ENCODE measurements at places on chromosomes 4 and X.

GRCh38 chr4:85946821-85947220 is 413.0 kb downstream of the MAPK10 start:
- no peak for DNase-seq

- DNase-seq: no peak
Measured at GRCh38 chrX:49282647-49283011, 13.0 kb downstream of the PPP1R3F start.

GRCh38 chr4:76590798-76591281 is 155.8 kb downstream of the SHROOM3 start:
- DNase-seq: no peak

DNA sequence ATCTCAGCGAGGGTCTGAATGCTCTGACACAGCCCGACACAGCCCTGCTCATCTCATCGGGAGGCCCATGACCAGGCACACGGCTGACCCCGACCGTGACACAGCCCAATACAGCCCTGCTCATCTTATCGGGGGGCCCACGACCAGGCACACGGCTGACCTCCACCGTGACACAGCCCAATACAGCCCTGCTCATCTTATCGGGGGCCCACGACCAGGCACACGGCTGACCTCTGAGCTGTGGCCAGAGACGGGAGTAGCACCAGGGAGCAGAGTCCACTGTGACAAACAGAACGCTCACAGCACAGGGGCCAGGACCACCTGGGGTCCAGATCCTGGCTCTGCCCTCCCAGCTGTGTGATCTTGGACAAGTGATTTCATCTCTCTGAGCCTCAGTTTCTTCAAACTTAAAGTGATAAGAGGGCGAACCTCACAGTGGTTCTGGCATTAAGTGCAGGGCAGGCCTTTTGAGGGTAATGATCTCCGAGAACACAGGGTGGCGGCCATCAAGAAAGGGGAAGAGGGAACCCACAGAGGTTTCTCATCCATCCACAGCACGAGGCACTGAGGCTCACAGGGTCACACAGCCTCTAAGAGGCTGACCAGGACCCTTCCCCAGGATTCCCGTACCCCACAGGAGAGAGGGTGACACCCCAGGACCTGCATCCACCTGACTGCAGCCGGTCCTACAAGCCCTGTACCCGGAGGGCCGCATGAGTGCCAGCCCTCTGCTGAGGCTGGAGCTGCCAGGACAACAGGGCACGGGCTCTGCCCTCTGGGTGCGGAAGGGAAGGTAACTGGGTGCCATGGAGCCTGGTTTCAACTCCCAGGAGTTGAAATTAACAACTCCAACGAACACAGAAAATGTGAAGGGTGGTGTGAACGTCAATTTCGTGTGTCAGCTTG is 60.1 kb downstream of the WFS1 start:
- DNase-seq: no peak

DNA sequence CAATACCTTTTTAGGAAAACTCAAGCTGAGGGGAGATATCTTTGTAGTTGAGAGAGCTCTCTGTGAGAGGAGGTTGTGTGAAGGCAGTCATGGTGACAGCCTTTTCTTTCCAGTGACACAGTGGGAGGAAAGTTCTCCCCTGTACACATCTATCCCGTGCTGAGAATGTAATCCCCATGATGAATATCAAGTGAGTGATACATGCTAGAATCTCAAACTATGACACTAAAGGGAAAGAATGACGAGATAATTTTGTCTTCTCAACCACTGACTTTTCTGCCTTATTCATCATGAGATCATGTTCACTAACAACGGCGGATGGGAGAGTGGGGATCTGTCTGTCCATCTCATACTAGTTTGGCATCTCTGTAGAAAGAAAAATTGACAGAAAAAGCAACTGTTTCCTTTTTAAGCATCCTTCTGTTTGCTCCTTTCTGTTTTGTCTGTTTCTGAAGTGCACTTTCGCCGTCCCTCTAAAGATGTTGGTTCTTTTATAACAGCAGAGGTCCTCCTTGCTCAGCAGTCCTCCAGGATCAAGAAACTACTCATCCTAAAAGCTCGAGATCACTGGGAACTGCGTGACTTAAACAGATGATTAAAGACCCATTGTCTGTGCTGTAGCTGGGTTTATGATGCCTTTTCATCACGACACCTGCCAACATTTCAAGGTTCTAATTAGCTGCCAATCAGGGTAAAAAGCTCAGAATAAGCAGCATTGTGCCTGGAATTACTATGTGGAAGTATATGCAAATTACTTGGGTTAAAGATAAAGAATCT is 137.6 kb downstream of the DCK start:
- no peak for DNase-seq

DNA sequence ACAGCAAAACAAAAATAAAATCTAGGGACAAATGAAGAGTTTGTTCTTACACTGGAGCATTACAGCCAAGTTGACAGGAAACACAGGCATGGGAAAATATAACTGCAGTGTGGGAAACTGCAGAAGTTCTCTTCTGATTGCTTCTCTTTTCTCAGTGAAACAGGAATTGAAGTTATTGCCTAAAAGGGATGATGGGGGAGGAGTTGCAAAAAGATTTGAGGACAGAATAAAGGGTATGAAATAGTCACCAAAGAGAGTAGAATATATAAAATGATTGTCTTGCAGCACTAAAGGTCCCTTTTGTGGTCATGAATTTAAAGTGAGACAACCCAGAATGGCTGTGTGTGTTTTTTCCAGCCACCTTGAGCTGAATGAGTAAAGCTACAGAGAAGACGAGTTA is 103.7 kb downstream of the JADE1 start:
- no peak for DNase-seq

DNA sequence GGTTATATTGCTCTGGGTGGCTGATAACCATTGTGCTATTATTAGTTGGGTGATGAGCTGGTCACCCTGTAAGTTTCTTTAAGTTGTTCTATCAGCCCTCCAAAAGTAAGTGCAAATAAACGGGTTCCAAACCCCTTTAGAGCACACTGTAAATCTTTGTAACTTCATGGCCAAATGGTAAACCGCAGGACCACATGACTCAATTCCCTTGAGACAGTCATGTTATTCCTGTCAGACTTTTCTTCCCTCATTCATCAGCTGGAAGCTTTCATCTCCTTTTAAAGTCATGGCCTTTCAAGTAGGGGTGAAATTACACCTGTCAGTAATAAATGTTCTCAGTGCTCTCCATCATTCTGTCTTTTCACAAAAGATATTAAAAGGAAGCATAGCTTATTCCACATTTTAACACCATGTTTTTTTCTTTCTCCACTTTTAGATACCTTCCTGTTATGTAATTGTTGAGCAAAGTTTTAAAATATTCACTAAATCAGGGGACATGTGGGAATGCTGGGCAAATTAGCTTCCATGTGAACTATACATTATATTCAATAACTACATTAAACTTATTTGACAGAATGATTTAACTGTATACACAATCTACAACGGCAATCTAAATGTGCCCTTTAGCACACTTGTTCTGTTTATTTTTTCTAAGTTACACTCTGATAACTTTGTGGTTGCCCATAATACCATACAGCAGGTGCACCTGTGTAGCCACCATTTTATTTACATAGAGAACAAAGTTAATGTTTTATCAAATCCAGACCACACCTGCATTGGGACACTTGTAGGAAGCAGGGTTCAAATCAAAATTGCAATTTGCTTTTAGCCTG is 275.5 kb downstream of the CFAP299 start:
- no peak for DNase-seq

- DNase-seq: no peak
Measured at GRCh38 chrX:27917713-27918500, 63.3 kb downstream of the DCAF8L1 start.

GRCh38 chr4:94214703-94215319 is 7.1 kb downstream of the SMARCAD1 start:
- no peak for DNase-seq

DNA sequence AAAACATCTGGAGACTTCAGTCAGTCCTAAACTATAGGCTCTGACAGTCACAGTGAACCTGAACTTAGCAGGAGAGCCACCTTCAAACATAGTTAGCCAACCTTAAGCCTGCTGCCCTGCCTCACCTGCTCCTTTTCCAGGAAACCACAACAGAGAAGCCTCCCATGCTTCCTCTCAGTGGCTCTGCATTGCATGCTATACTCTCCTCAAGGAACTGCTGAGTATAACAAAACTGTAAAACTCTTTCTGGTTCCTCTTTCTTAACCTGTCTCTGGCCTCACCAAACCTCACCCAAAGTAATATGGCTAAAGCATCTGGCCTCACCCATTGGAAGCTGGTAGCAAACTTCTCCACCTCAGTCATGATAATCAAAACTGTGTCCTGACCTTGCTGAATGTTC is 122.1 kb downstream of the ANKRD50 start:
- no peak for DNase-seq

- no peak for DNase-seq
Measured at GRCh38 chr4:95212692-95213091, 336.1 kb downstream of the UNC5C start.

- DNase-seq: no peak
Measured at GRCh38 chr4:35250761-35251160, 993.6 kb downstream of the ARAP2 start.

- DNase-seq: no peak
Measured at GRCh38 chr4:76856243-76857073, 41.5 kb downstream of the SOWAHB start.

- no peak for DNase-seq
Measured at GRCh38 chrX:107204068-107204605, 2.1 kb downstream of the NUP62CL start.

DNA sequence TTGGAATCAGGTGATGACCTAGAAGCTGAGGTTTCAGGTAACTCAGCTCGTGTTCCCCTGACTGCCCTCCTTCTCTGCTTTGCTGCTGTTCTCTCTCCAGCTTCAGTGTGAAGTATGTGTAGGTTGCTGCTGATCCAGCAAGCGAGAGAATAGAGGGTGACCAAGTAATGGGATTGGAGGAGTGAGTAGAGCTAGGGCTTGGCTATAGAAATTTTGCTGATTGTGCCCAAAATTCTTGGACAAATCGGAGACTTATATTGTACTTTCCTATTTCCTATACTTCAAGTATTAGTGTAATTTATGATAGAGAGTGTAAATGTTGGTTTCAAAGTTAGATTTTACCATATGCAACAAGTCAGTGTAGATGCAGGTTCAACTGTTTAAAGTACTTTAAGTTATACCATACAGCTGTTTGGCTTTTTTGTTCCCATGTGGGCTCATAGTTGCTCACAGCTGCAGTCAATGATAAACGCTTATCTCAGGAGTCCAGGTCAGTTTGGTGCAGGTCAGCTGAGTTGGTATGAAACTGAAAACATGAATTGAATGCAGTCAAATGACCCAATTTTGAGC is 48.0 kb downstream of the RAPGEF2 start:
- no peak for DNase-seq

GRCh38 chr4:127236889-127237288 is 395.9 kb upstream of the INTU start:
- DNase-seq: no peak

GRCh38 chrX:97547877-97548578 is 664.3 kb downstream of the RPA4 start:
- no peak for DNase-seq

GRCh38 chr4:99918656-99919055 is 24.4 kb upstream of the LAMTOR3 start:
- DNase-seq: no peak

DNA sequence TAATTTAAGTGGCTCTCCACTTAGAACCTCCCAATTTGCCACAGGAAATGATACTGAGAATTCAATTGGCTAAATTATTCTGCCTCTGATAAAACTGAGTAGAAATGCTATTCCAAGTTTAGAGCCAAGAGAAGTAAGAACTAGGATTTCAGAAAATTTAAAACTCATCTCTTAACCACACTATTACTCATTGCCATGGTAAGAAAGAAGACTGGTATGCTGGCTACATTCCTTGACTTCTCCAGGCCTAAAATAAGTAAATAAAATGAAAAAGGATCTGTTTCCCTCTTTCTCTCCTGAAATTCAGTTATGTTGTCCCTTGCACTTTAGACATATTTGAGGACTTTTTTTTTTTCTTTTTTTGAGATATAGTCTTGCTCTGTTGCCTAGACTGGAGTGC is 23.3 kb downstream of the ZNF280C start:
- no peak for DNase-seq

DNA sequence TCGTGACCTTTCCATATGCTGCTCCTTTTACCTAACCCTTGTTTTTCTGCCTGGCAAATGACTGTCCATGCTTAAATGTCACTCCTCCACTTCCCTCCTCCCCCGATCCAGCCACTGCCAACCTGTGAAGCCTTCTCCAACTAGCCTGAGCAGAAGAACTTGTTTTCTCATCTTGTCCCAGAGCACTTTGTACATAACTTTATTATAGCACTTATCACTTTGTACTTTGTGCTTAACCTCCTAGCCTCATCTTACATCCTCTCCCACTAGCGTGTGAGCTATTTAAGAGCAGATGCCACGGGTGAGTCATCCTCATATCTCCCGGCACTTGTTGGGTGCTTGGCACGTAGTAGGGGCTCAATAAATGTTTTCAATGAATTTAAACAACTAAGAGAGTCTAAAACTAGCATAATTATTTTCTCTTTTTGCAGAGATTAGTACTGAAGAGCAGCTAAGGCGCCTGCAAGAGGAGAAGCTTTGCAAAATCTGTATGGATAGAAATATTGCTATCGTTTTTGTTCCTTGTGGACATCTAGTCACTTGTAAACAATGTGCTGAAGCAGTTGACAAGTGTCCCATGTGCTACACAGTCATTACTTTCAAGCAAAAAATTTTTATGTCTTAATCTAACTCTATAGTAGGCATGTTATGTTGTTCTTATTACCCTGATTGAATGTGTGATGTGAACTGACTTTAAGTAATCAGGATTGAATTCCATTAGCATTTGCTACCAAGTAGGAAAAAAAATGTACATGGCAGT is 46.9 kb downstream of the XIAP start:
- no peak for DNase-seq

- DNase-seq: no peak
Measured at GRCh38 chr4:87543835-87544461, 14.8 kb upstream of the SPARCL1 start.
